NCI-H1105 (cell line): ENCODE measurements at places on chromosomes 1 and 21.

DNA sequence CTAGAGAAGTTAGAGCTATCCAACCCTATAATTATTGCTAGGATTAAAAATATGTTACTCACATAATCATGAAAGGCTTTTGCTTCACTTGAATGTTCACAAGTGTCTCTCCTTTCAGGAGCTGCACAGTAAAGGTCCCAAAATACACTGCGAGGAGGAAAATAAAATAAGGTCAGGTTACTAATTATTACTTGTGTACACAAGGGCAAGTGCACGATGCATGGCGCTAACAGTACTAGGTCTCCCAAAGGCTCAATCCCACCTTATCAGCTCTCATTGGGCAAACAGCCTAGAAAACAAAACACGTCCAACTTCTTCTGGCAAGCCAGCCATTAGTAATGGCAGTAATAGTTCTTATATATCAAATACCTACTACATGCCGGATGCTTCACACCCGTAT, 4.4 kb downstream of the SSBP3 start:
- peak; percentile 94 for DNase-seq

GRCh38 chr1:30746212-30747032, 11.2 kb downstream of the LAPTM5 start:
- no peak for DNase-seq

DNA sequence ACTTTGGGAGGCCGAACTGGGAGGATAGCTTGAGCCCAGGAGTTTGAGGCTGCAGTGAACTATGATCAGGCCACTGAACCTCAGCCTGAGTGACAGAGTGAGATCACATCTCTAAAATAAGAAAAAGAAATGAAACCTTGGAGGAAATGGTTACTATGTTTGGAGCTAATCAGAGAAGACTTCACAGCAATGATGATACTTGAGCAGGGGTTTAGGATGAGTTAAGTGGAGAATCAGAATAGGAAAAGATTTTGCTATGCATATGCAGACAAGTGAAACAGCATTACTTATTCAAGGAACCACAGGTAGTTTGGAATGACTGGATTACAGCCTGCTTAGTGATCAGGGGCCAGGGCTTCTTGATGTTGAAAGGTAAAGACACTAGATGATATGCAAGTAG, 1.3 kb upstream of the CD5L start:
- DNase-seq: no peak

- DNase-seq: no peak
These were observed 21.4 kb upstream of the NPPB start for GRCh38 chr1:11880181-11880575.

GRCh38 chr1:86866665-86867064, 47.3 kb downstream of the SELENOF start:
- DNase-seq: no peak

GRCh38 chr1:209805875-209806760, at the start of gene IRF6:
TSS of gene IRF6 (minus strand) at chr1:209806142. CDS start at chr1:209801413, 4,729 bp downstream.
- DNase-seq: peak; percentile 86

DNA sequence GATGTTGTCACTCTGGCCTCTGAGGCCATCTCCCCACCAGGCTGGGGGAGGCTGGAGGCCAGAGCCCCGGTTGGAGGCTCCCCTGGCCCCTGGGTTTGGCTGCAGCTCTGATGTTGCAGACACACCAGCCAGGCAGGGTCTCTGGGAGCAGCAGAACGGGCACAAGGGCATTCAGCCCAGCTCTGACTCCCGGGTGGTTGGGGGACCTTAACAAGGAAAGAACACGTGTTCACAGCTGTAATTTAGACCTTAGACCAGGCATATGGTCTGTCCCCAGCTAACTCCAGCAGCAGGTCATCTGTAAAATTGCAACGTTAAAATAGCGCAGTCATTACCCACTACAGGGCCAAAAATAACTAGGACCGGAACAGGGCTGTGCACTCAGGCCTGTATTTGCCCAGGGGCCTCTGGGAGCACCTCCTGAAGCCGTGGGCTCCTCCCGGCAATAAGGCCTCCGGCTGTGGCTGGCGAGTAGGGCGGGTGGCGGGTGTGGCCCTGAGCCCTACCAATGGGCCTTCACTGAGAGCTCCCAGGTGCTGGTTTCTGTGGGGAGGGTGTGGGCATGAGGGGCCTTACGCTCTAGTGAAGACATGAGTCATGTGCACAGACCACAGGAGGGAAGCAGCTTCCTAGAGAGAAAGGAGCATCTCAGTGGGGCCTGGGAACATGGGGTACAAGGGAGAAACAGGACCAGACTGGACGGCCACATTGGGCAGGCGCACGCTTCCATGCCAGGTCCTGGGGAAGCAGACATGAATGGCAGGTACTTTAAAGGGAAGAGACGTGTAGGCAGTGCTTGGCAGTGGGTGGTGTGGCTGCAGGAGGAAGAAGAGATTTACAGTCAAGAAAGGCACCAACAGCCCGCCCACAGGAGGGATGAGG, 6.1 kb downstream of the LDLRAP1 start:
- no peak for DNase-seq

GRCh38 chr1:12581179-12581578, 36.8 kb downstream of the DHRS3 start:
- no peak for DNase-seq

DNA sequence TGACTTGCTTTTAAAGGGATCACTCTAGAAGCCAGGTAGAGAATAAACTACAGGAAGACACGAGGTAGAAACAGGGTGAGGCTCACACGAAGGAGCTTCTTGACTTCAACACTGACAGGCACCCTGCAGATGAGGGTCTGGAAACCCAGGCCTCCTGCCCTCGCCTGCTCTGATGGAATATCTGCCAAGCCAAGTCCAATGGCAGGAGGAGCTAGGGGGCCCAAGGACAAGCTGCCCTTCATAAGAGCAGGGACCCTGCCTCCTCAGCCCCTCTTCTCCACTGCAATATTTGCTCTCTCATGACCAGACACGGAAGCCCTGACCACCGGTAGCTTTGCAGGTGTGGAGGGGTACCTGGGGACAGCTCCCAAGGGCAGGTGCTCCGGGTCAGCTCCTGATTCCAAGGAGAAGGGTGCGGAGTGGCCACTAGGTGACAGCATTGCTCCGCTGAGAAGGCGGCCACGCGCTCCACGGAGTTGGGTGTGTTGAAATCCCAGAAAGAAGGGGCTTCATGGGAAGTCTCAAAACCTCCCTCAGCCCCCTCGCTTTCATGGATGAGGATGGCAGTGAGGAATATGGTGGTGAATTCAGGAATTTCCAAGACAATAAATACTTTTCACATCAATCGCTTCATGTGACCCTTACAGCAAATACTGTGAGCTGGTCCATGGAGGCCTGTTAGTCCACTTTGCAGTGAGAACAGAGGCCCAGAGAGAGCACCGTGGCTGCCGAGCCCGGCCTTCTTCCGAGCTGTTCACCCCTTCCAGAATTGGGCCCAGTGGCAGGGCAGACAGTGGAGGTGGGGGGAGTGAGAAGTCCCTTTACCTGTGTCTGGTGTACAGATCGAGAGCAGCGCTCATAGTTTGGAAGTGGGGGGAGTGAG, 33.2 kb upstream of the PAX7 start:
- DNase-seq: peak; percentile 44

DNA sequence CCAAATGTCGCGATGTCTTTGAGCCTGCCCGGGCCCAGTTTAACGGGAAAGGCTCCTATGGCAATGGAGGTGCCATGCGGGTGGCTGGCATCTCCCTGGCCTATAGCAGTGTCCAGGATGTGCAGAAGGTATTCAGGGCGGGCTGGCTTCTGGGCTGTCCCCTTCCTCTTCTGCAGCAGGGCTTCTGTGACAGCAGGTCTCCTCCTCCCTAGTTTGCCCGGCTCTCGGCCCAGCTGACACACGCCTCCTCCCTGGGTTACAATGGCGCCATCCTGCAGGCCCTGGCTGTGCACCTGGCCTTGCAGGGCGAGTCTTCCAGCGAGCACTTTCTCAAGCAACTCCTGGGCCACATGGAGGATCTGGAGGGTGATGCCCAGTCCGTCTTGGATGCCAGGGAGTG, 3.0 kb downstream of the ADPRS start:
- no peak for DNase-seq

- no peak for DNase-seq
These were observed 81.2 kb downstream of the TGFB2 start for GRCh38 chr1:218426343-218426657.

- DNase-seq: no peak
These were observed 32.5 kb upstream of the KCNA3 start for GRCh38 chr1:110707232-110707631.

- no peak for DNase-seq
These were observed 26.3 kb upstream of the IVNS1ABP start for GRCh38 chr1:185343306-185343705.

DNA sequence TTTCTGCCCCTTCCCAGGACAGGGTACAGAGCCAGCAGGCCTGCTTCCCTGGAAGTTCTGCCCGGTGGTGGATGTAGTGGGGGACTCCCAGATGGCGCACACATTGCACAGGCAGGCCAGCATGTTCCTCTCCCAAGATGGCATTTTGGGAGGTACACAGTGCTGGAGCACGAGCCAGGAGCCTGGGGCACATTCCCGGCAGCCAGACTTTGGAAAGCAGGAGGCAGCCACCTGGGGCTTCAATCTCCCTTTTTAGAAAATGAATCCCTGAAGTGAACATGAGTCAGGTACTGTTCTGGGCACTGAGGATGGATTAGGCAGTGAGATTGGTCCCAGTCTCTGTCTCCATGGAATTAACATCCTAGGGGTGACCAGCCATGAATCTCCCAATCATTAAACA, 56.9 kb downstream of the RUNX1 start:
- no peak for DNase-seq

GRCh38 chr1:227299688-227300087, 18.6 kb downstream of the CDC42BPA start:
- DNase-seq: no peak

GRCh38 chr1:32255072-32256071, 4.3 kb downstream of the LCK start:
- no peak for DNase-seq

GRCh38 chr1:1434824-1435105, 725 bp upstream of the VWA1 start:
- no peak for DNase-seq

- DNase-seq: no peak
These were observed 20.0 kb upstream of the ZNF326 start for GRCh38 chr1:89974696-89975470.

DNA sequence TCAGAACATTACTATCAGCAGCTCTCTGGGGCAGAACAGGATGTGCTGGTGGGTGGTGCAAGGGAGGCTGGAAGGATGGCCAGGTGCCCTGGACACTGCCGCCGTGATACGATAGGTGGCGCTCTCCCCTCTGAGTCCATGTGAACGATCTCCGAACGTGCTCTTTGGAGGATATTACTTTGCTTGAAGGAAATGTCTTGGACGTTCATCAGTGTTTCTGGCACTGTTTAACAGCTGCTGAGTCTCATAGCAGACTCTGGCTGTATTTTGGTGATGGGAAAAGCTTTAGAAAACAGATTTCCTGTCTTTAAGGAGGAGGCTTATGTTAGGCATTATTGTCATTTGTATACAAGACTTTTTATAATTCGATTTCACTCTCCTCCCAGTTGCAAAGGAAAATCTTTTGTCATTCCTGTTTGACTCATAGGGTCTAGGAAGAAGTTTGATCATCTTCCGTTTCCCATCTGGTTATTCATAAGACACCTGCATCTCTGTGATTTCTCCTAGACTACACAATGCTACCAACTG, 386.2 kb upstream of the ADGRL2 start:
- DNase-seq: no peak

DNA sequence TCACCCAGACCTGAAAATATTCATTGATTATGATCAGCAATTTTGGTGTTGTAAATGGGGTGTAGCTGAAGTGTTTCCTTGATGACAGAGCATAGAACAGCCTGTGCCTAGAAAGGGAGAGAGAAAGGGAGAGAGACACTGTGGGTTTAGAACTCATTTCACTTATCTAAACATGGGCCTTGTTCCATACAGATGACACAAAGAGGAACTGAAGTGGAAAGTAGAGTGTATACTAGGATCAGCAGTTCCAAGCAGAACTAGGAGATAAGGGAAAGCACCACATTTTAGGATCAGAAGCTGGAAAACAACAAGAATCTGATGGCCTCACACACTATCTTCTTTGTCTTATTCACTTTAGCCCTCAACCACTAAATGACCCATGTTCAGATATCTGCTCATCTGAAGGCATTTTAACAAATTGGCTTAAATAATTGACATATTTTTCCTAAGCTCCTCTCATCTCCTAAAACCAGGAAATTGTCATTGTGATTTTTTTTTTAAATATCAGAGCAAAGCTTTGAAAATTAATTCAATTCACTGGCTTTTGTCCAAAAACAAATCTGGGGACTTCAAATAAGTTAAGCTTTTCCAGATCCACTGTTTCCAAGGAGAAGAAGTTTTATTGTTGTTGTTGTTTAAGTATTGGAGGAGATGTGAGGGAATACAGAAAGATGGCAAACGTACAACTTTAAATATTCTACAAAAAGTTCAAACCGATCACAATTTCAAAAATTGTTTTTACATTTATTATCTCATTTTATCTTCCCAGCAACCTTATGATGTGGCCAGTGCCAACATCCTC, 103.8 kb downstream of the LYPLAL1 start:
- no peak for DNase-seq

DNA sequence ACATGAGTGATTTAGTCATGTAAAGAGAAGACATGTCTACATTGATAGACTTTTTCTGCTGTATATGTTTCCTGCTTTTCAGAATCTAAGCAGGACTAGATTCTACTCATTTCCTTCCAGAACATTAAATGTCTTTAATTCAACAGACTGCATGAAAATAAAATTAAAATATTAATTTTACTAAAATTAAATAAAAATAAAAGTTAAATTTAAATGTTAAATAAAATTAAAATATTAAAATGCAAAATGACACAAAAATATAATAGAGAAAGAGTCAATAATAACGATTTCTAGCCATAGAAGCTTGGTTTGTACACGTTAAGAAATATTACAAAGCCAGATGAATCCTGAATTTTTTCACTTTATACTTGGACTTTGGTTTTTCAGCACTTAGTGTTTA, 552.8 kb upstream of the NR5A2 start:
- DNase-seq: no peak

DNA sequence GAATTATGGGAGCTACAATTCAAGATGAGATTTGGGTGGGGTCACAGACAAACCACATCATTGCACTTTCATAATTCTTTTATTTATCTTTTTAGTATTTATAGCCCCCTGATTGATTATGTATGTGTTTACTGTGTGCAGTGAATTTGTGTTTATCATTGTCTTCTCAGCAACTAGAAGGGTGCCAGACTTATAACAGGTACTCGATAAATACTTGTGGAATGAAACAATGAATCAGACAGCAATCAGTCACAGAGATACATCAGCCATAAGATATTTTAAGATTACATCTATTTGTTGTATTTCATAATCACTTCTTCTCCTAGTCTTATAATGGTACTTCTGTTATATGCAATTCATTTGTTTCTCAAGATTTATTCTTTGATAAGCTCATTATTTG, 273.2 kb downstream of the PTPRC start:
- no peak for DNase-seq
